ENCODE measurements at places on chromosomes 3 and 15.

- DNase-seq = no peak
Measured at GRCh38 chr3:149395107-149396089, 17.9 kb upstream of the TM4SF1 start.

DNA sequence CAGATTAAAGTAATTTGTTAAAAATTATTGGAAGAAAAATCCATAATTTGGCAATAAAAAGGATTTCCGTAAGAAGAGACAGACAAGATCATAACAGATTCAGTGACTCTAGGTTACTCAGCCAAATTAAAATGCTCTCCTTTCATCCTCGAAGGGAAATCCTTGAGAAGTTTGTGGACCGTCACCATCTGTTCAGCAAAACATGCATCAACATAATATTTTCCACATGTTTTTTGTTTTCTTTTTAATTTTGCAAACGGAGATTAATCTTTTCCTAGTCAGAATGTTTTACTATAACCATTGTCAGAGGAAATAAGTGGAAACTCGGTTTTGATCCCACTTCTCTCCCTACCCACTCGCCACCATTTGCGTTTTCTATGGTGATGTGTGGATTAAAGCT is 128.3 kb downstream of the TMCO5A start:
- no peak for DNase-seq

- no peak for DNase-seq
Measured at GRCh38 chr3:142802891-142803290, 79.1 kb downstream of the TRPC1 start.

GRCh38 chr3:13844286-13844685 is 35.6 kb downstream of the WNT7A start:
- no peak for DNase-seq

GRCh38 chr3:36538136-36538749 is 157.9 kb downstream of the STAC start:
- no peak for DNase-seq

Data from stimulated activated naive CD4-positive, alpha-beta T cell (primary cell).